Nasal cavity respiratory epithelium epithelial cell of viscerocranial mucosa (primary cell): ENCODE measurements at places on chromosomes 16 and 17. TPM values are rescaled to one million over a fixed set of nuclear protein-coding genes. Genes with fewer than 3 reads are reported as not detected.

OMG gene
- not detected in 2 replicates for total RNA-seq

SMPD3 gene
- total RNA-seq: under 0.01 and 0.14 TPM in 2 replicates

MT1E gene
- total RNA-seq: 74.2 and 274 TPM in 2 replicates

RNF222 gene
- total RNA-seq: 0.14 and 1.4 TPM in 2 replicates

RPL38 gene
- total RNA-seq: 1,302 and 1,753 TPM in 2 replicates

CACNG5 gene
- not detected in 2 replicates for total RNA-seq

CMTM4 gene
- 86.5 and 91.1 TPM in 2 replicates for total RNA-seq

GPR179 gene
- total RNA-seq: under 0.01 and 0.14 TPM in 2 replicates

ICAM2 gene
- total RNA-seq: under 0.01 and 0.64 TPM in 2 replicates

RCVRN gene
- total RNA-seq: not detected in 2 replicates

CACNA1G gene
- total RNA-seq: not detected in 2 replicates

UNKL gene
- 3.4 and 10.1 TPM in 2 replicates for total RNA-seq

C17orf78 gene
- total RNA-seq: not detected in 2 replicates

PRAC1 gene
- not detected in 2 replicates for total RNA-seq

KRT27 gene
- not detected in 2 replicates for total RNA-seq

TERB1 gene
- under 0.01 and 0.14 TPM in 2 replicates for total RNA-seq

KIF1C gene
- total RNA-seq: 102 and 188 TPM in 2 replicates

TRIM16 gene
- total RNA-seq: 109 and 152 TPM in 2 replicates

TBC1D3I gene
- 0.07 TPM in 1 of 2 replicates, not detected in the other for total RNA-seq

ENPP7 gene
- total RNA-seq: not detected in 2 replicates

CD300H gene
- total RNA-seq: not detected in 2 replicates

HBQ1 gene
- not detected in 2 replicates for total RNA-seq

SGCA gene
- total RNA-seq: 0.28 TPM in 1 of 2 replicates, not detected in the other

KRT32 gene
- total RNA-seq: not detected in 2 replicates

NTHL1 gene
- 17.4 and 21.2 TPM in 2 replicates for total RNA-seq

ST6GALNAC1 gene
- 1.7 and 9.3 TPM in 2 replicates for total RNA-seq

SPHK1 gene
- 70.4 and 72.0 TPM in 2 replicates for total RNA-seq

CDRT15 gene
- total RNA-seq: not detected in 2 replicates

TRAP1 gene
- total RNA-seq: 121 and 143 TPM in 2 replicates

SEPTIN1 gene
- 0.07 TPM in 1 of 2 replicates, not detected in the other for total RNA-seq

UMOD gene
- not detected in 2 replicates for total RNA-seq
